Stimulated activated naive CD8-positive, alpha-beta T cell treated with anti-CD3 and anti-CD28 coated beads, Interleukin-15, Interleukin-2, amounts not matched to agents 100 U/mL and 50 U/mL, for 24 hours (primary cell): ENCODE measurements at places on chromosomes 1 and 21.
A peak's percentile ranks its signal among the peaks of the same experiment; 100 is the strongest.

- DNase-seq = no peak
Measured at GRCh38 chr1:40830419-40830943, 31.7 kb downstream of the CITED4 start.

GRCh38 chr21:45074048-45074817 lies at the start of gene ADARB1:
Gene ADARB1, plus strand, starts transcription at chr21:45074580. Its CDS starts 97,077 bp downstream, at chr21:45171657.
- peak; percentile 71 for DNase-seq

DNA sequence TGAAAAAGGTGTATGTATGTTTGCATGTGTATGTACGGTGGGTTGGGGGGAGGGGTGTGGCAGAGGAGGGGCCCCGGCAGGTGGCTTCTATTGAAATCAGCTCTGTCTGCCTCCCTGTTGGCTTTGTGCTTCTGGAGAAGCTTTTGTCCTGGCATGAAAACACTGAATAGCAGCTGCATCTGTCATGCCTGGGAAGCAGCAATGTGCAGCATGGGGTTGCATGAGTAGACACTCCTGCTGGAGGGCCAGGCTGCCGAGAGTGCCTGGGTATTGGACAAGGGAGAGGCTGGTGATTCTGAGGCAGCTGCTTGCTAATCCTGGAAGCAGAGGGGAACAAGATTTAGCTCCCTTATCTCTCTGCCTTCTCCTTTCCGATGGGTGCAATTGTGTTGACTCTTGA lies 20.5 kb downstream of the MAPKAPK2 start:
- no peak for DNase-seq

GRCh38 chr1:150484861-150485260 lies 2.4 kb upstream of the TARS2 start:
- DNase-seq = no peak

- DNase-seq = no peak
Measured at GRCh38 chr1:22841860-22842281, 130.8 kb downstream of the LACTBL1 start.

GRCh38 chr1:199173356-199173755 lies 534.5 kb downstream of the PTPRC start:
- no peak for DNase-seq

GRCh38 chr1:246069581-246069980 lies 437.5 kb downstream of the SMYD3 start:
- no peak for DNase-seq

GRCh38 chr1:53662169-53662568 lies 76.8 kb downstream of the GLIS1 start:
- no peak for DNase-seq

DNA sequence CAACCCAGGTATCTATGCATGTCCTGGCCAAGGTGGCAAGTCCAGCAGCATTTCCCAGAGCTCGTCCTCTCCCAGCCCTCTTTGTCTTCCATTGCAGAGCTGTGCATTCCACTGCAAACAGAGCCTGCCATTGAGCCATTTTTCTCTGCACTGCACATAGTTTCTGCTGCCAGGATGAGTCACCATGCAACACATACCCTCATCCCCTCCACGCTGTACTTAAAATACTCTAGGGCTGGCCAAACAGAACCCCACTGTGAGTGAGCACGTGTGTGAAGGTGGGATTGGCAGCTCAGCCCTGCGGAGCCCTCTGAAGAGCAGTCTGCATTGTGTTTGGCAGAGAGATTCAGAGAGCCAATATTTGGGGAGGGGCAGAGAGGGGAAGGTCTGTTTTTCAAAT lies 3.9 kb upstream of the ATP1B1 start:
- no peak for DNase-seq

DNA sequence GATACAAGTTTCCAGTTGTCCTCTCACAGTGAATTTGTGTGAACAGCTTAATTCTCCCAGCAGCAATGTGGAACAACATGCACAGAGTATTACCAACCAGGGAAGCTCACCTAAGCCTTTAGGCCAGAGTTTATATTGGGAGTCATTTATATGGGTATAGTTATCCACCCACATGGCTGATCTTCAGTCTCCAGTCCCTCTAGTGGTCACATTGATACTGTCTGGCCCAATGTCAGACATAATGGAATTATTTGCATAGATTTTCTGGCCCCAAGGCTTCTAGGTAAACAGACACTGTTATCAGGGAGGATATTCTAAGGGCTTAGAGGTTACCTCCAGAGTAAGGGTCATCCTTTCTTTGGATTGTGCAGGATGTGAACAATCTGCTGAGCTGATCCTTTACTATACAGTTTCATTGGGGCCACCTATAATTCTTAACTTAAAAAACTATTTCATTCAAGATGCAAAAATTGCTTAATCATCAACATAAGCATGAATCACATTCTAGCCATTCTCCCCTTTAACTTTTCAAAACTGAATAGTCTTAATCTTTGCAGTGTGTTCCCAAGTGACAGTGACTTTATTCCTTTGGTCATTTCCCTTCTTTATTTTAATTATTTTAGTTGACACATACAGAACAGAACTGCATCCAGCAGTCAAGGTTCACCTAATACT lies 210.9 kb downstream of the LTN1 start:
- peak; percentile 7 for DNase-seq

DNA sequence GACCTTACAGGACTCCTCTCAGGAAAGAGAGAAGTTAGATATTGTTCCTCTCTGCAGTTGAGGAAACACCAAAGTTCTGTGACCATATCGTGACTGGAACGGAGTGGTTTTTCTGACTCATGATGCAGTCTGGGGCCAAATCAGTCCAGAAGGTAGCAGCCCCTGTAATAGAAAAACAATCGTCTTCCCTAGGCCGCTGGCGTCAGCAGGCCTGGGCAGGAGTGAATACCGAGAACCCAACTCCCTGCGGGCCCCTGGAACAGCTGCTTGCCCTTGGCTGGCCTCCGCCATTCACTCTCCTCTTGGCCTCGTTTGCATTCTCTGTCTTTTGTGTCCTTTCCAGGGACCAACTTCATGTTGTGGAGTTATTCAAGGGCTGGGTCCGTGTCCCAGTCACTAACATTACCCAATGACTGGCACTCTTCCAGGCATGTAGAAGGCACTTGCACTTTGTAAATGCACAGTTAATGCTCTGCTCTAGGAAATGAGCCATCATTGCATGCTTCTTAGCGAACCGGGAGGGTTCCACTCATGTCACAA lies 10.9 kb upstream of the CD101 start:
- no peak for DNase-seq

DNA sequence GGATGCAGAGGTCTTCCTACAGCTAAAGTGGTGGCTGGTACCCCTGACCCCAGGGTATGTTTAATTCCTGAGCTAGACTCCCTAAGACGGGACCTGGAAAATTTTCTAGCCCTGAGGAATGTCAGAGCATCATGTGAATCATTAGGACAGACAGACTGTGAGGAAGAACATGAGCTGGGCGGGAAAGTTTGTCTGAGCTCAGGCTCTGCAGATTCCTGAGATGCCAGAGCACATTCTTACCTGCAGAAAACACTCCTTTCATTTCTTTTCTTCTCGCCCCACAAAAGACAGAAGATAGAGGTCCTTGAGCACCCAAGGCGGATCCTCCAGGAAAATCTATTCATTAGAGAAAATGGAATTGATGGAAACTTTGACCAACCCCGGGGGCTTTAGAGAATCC lies 6.5 kb downstream of the CAPN2 start:
- no peak for DNase-seq

GRCh38 chr1:160066829-160067745 lies 2.9 kb downstream of the KCNJ10 start:
- no peak for DNase-seq

GRCh38 chr1:56844545-56845136 lies 10.0 kb upstream of the C8A start:
- DNase-seq = no peak

DNA sequence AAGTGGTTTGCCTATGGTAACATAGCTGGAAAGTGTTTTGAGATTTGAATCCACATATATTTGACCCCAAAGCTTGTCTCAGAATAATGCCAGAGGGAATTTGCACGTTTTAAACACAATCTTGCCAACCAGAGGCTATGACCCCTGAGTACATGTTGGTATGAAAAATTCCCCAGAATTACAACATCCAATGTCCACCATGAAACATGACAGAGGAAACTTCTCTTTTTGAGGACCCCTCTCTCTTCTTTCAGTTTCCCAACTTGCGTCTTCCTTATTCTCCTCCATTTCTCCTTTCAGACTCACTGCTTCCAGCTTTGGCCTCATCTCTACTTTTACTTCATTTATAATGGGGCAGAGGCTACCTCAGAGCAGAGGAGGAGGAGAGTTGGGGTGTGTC lies 5.5 kb upstream of the KCNJ9 start:
- DNase-seq = no peak

DNA sequence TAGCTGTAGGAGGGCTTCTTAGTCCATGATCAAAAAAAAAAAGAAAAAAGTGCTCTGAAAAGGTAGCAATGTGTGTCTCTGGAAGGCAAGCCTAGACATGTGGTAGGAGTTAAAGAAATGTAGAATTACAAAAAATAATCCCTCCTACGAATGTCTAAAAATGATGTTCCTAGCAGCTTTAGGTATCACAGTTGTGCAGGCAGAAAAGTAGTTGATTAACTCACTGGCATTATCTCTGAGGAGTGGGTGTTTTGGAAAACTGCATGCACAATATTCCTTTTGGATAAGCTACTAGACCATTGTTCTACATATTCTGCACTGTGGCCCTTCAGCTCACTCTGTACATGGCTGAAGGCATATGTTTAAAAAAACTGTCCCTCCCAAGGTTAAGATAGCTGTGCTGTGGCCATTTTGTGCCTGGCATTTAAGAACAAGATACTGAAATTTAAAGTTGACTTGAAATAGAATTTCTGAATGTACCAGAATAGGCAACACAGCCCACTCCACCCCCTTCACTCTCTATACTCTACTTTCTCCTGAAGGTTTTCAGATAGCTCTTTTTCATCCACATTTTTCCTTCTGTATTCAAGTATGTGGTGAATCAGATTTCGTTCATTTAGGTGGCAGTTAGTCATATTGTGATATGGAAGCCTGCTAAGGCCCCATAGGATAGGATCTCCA lies 463.9 kb upstream of the LRRC7 start:
- no peak for DNase-seq

DNA sequence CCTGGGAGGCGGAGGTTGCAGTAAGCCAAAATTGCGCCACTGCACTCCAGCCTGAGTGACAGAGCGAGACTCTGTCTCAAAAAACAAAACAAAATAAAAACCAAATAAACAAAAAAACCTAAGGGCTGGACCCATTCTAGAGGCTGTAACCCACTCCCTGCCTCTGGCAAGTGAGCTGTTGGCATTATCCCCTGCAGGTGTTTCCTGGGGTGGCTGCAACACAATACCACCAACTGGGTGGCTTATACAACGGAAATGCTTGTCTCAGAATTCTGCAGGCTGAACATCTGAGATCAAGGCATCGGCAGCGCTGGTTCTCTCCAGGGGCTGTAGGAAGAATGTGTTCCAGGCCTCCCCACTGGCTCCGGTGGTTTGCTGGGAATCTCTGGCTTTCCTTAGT lies 15.2 kb downstream of the LRRC38 start:
- DNase-seq = no peak

GRCh38 chr1:10646347-10646861 lies 150.0 kb downstream of the CASZ1 start:
- DNase-seq = no peak

DNA sequence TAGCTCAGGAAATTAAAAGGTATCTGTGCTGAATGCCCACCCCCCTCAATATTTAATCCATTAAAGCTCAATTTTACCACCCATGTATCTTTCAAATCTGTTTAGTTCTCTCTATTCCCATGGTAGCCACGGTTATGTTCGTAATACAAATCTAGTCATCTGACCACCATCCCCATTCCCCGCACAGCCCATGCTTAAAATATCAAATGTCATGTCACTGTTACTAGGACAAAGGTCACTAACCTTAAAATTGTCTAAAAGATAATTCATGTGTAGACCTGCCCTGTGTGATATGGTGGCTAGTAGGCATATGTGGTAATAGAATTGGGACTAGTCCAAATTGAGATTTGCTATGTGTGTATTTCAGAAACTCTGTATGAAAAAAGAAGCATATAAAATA lies 728.5 kb upstream of the B3GALT2 start:
- no peak for DNase-seq

DNA sequence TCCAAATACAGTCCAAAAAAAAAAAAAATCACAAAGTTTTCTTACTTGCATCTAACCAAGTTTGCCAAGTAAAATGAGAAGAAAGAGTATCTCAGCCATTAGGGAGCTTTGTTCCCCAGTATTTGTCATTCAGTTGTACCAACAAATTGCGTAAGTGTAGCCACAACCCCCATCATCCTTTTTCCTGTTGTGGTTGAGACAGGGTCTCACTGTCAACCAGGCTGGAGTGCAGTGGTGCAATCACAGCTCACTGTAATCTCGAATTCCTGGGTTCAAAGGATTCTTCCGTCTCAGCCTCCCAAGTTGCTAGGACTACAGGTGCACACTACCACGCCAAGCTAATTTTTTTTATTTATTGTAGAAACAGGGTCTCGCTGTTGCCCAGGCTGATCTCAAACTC lies 9.5 kb downstream of the STX6 start:
- DNase-seq = no peak

- no peak for DNase-seq
Measured at GRCh38 chr1:93685918-93686317, 4.3 kb upstream of the BCAR3 start.

DNA sequence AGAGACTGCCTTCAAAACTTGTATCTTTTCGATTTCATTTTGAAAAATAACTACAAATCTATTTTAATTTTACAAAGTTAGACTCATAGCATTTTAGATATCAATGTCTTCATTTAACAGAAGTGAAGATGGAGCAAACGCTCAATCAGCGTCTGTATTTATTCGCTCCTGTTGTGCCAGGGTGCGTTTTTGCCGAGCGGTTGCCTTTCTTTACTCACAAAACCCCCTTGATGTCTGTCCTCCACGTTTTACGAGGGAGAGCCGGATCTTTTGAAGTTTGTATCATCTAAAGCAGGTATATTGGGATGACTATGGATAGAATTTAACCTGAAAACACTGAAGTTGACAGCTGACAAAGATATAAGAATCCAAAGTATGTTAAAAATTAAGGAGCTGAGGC lies 44.6 kb downstream of the MRPL39 start:
- DNase-seq = no peak

DNA sequence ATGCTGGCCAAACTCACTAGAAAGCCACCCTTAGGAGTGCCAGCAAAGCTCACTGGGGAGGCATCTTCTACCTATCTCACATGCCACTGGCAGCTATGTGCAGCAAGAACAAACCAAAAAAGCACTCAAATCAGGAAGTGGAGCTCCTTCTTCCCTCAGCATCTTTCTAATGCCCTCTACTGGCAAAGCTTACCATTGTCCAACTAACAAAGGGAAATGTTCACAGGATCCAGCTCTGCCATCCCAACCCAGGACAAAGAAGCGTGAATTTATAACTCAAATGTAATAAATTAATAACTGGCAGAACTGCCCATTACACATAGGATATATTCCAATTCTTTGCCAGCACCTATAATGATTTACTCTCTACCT lies 38.9 kb downstream of the LEPR start:
- DNase-seq = no peak
